Memory B cell (primary cell): ENCODE measurements at places on chromosomes 4 and X.

GRCh38 chrX:5236096-5236495, 992.6 kb downstream of the NLGN4X start:
- no peak overlapping the region for H3K27ac ChIP-seq
- no peaks in the 10 kb centered on the region for H3K27me3 ChIP-seq
- no peak for DNase-seq
- H3K4me1 ChIP-seq: no peaks in the 10 kb centered on the region
- H3K4me3 ChIP-seq: no peak overlapping the region

GRCh38 chr4:48976041-48976440, 10.0 kb upstream of the CWH43 start:
- H3K27me3 ChIP-seq: peaks cover 18% of the 10 kb centered on the region
- H3K4me3 ChIP-seq: no peak overlapping the region
- H3K36me3 ChIP-seq: no peaks in the 10 kb centered on the region
- no peak overlapping the region for H3K27ac ChIP-seq
- no peak for DNase-seq

GRCh38 chr4:26207631-26208030, 113.2 kb upstream of the RBPJ start:
- H3K27ac ChIP-seq: no peak overlapping the region
- no peak for DNase-seq
- no peak overlapping the region for H3K4me3 ChIP-seq
- H3K27me3 ChIP-seq: peaks cover 22% of the 10 kb centered on the region

DNA sequence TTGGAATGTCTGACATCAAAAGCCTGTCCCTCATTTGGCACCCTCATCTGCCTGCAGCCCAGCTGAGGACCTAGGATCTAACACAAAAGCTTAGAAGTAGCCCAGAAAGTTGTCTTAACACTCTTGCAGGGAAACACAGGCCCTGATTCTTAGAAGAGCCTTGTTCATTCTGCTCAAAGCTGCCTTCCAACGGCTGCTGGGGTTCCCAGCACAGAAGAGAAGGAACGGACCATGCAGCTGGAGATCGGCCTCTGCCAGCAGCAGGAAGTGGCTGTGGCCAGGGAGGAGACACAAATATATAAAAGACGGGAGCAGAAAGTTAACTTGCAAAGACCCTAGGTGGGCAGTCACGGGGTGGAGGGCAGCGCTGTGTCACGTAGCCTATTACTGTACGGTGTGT, 20.4 kb downstream of the PRPS2 start:
- no peaks in the 10 kb centered on the region for H3K4me1 ChIP-seq
- H3K36me3 ChIP-seq: peaks cover 3% of the 10 kb centered on the region
- no peak for DNase-seq
- no peaks in the 10 kb centered on the region for H3K27me3 ChIP-seq

DNA sequence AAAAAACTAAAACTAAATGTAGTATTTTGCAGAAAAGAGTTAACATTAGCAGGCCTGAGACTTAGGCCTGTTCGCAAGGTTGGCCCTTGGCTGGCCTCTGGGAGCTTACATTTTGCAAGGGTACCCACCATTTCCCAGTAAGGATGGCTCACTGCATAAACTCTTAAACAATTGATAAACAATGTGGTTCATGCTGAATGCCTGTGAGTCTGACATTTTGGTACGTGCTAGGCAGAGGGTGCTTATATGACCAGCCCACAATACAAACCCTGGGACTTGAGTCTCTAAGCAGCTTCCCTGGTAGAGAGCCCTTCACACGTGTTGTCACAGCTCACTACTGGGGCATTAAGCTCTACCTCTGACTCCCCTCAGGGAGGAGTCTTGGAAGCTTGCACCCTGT, 7.4 kb downstream of the PRPS2 start:
- DNase-seq: no peak
- H3K4me3 ChIP-seq: no peak overlapping the region
- no peak overlapping the region for H3K27ac ChIP-seq
- H3K4me1 ChIP-seq: peaks cover 2% of the 10 kb centered on the region
- H3K36me3 ChIP-seq: peaks cover 14% of the 10 kb centered on the region
- no peaks in the 10 kb centered on the region for H3K27me3 ChIP-seq

GRCh38 chr4:55561889-55562288, 15.2 kb upstream of the CLOCK start:
- H3K27me3 ChIP-seq: peaks cover 3% of the 10 kb centered on the region
- peaks cover 13% of the 10 kb centered on the region for H3K4me1 ChIP-seq
- H3K27ac ChIP-seq: no peak overlapping the region
- no peak for DNase-seq

GRCh38 chr4:26298198-26298947, 22.4 kb upstream of the RBPJ start:
- H3K4me1 ChIP-seq: peaks cover 3% of the 10 kb centered on the region
- no peaks in the 10 kb centered on the region for H3K36me3 ChIP-seq
- peaks cover 2% of the 10 kb centered on the region for H3K27me3 ChIP-seq
- DNase-seq: no peak
